Fibroblast of mammary gland (primary cell): ENCODE measurements at places on chromosomes 5 and 9.

DNA sequence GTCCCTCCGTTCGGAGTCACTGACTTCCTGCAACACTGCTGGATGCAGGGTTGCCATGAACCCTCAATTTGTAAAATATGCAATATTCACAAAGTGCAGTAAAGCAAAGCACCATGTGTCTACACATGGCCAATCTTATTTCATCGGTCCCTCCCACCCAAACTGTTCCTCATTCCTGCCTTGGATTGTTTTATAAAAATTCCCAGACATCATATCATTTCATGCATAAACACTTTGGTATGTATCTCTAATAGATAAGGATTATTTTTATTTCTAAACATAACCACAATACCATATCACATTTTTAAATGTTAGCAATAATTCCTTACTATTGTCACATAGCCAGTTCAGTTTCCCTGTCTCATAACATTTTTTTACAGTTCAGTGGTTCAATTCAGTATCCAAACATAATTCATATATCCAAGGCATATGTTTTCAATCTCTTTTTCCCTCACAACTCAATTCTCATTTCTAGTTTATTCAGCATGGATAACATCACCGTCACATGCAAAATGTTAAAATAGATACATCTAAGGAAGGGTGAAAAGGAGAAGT is 82.0 kb upstream of the PCAT7 start:
- DNase-seq: no peak

- no peak for DNase-seq
Measured at GRCh38 chr5:66949066-66949465, 247.5 kb downstream of the CD180 start.

- peak; percentile 49 for DNase-seq
Measured at GRCh38 chr9:35996358-35996970, 38.5 kb upstream of the OR2S2 start.

DNA sequence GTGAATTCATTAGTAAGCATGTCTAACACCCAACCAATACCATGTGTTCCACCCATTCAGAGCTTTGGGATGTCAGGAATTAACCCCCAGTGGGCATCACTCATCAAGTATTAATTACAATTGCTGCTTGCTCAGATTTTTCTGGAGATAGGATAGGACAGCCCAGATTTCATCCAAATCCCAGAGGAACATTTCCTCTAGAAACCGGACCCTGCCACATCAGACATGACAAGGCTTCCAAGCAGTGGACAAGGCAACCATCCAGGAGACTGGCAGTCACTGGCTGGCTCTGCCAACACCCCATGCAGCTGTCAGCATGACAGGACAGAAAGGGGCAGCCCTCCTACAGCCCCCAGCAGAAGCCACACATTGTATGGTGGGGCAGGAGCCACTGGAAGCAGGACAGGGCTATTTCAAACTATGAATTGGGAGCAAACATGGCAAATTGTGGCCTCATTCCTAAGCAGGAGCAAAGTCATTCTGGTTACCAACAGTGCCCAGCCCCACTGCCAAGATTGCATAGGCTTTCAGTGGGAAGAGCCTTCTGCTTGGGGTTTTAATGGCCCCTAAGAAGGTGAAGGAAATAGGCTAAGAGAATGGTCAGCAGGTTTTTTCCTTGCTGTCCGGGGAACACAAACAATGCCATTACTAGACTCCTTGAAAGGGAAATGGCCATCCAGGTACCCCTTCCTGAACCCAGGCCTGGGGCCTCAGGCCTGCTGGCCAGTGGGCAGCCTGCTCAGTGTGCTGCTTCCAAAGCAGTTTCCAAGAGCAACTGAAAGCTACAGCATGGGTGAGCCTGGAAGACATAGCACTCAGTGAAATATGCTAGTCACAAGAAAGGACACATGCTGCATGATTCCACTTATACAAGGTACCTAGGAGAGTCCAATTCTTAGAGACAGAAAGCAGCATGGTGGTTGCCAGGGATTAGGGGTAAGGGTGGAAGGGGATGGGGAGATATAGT is 294.7 kb upstream of the SLC30A5 start:
- DNase-seq: peak; percentile 16

DNA sequence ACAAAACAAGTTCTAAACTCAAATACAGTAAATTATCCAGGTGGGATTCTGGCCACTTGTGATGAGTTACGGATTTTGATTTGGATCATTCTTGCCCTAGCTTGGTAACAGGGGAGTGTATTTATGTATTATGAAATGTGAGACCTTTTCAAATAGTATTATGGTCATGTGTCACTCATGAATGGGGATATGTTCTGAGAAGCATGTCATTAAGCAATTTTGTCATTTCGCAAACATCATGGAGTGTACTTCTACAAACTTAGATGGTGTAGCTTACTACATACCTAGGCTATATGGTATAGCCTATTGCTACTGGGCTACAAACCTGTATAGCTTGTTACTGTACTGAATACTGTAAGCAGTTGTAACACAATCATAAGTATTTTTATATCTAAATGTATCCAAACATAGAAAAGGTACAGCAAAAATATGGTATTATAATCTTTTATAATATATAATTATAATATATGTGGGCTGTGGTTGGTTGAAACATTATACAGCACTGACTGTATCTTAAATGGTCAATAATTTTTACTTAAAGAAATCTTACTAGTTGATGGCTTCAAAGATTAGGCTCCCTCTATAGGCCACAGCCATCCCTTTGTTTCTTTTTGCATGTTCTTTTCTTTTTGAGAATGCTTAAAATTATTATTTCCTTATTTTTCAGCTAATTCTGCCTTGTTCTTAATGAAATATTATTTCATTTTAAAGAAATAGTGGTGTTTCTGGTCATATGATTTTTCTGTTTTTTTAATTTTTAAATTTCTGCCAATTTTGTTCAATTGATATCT is 128.4 kb downstream of the MAST4 start:
- peak; percentile 21 for DNase-seq
